Cerebellar cortex (tissue), 1 donor: ENCODE measurements at places on chromosomes 6 and 20.

DNA sequence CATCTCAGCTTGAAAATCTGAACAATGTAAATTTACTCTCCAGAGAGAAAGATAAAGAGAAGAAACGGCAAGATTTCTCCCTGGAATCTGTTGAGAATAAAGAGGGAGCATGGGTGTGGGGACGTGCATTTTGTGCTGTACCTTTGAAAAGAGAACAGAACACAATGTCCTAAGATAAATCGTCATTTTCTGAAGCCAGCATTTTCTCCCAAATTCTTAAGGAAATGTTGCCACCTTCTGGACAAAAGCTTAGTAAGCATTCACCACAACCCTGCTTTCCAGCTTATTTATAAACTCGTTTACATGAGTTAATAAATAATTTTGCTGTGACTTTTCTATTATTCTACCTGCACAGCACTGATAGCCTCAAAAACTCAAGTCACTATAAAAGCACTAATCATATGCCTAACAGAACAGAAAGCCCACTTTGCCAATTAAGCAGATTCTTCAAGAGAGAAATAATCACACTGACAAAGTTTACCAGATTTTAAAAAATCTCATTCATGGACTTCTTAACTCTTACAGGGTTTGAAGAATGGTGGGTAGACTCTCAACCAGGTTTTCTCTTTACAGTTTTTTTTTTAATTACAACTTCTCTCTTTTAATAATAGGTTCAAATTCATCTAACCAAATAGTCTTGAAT is 155.8 kb downstream of the MBOAT1 start:
- DNase-seq = peak; percentile 55

DNA sequence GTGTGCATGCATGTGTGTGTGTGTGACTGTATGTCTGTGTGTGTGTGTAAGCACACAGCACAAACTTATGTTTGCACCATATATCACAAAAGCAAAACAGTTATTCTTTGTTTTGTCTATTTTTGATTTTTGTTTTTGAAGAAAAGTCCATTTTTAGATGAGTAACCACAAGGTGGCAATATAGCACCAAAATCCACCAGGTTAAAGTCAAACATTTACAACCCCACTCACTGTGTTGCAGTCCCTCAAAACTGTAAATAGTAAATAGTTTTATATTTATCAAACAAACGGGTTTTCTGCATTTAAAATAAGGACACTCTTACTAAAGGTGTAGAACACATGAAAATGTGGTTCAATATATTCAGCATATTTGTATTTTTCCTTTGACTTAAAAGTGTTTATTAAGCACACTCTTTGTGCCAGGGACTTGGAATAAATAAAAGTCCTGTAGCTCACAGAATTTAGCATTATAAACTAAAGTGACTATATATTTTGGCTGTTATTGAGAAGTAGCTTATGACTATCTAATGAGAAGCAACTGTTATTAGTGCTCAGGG is 118.5 kb downstream of the GFRAL start:
- DNase-seq = peak; percentile 37

- DNase-seq = no peak
Observed at GRCh38 chr20:37194621-37195417, 15.5 kb upstream of the MROH8 start.

GRCh38 chr20:63517376-63518309 is 2.9 kb upstream of the PPDPF start:
- DNase-seq = no peak

DNA sequence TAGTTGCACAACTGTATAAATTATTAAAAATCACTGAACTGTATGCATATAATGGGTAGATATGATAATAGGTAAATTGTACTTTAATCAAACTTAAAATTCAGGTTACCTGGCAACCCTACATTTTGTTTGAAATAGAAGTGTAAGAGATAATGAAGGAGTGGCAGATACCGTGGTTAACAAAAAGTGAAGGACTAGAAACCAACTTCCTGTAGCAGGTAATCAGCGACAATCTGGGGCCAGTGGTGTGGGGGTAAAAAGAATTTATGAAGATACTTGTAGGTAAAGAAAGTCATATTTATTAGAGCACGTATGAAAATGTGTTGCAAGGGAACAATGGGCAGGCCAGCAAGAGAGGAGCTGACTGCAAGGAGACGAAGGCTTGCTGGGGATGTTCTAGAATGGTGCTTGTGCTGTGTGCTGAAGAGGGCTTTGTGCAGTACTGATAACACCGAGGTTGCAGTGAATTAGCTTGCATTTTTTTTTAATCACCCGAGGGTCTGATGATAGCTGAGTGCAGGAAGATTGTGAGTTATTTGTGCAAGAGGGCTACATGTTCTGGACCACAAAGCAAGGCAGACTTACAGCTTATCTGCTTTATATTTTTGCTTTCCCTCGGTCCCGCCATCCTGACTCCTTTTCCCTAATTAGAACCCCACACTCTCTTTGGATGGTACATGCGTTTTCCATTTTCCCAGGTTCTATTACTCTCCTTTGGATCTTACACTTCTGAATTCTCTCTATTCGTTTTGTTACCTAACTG is 4.6 kb upstream of the ENPP1 start:
- DNase-seq = no peak

DNA sequence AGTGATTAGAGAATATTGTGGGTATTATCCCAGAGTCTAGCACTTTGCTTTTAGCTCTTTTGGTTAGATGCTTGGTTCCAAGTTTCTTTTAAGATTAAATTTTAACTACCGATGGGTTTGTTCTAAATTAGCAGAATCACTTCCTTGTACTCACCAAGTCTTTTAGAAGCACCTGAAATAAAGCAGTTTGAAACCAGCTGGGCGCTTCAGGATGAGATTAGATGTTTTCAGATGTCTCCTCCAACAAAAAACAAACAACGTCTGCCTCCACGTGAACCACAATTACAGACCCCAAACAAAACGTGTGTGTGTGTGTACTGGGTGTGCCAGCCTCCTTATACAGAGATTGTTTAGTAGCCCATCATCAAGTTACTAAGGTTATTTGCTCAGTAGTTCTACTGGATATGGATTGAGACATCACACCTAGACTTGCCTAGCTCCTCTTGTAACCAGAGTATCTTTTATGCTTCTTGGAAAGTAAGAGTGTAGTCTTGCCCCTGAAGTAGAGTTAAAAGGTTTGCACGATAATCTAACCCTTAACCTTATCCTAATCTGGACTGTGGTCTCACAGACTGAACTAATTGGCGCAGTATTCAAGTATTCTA is 2.3 kb downstream of the DSTN start:
- no peak for DNase-seq

DNA sequence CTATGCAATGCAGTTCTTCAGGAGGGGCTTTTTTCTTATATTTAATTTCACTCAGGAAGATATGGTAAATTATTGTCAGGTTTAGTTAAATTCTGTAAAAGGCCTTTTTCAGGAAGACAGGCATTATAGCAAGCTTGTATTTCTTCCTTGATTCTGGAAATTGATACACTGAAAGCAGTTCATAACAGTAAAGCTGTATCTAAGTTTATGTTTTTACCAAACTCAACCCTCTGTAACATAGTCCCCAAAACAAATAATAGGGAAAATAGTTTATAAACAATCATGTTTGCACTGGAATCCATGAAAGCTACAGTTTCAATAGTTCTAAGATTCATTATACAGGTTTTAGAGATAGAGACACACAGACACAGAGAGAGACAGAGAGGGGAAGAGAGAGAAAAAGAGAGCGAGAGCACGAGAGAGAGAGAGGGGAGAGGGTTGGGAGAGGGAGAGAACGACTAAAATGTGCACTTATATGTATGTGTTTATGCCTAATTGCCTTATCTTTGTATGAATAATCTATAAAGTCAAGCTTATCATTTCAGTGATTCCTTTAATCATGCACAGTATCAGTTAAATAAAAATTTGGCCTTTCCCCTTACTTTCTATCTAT is 454.4 kb downstream of the RFPL4B start:
- no peak for DNase-seq

DNA sequence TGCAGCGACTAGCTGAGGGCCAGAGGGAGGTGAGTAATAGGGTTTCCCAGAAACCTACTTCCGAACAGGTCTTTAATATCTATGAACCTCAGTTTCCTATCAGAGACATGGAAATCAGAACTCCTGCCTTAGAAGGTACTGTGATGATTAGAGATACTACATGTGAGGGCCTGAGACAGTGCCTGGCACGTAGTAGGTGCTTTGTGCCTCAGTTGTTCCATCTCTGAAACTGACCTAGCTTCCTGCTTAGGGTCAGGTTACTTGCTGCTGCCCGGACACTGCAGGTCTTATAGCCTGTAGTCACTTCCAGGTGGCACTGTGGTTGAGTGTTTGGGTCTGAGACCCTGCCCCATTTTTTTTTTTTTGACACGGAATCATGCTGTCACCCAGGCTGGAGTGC is 20.9 kb downstream of the RAB44 start:
- no peak for DNase-seq

DNA sequence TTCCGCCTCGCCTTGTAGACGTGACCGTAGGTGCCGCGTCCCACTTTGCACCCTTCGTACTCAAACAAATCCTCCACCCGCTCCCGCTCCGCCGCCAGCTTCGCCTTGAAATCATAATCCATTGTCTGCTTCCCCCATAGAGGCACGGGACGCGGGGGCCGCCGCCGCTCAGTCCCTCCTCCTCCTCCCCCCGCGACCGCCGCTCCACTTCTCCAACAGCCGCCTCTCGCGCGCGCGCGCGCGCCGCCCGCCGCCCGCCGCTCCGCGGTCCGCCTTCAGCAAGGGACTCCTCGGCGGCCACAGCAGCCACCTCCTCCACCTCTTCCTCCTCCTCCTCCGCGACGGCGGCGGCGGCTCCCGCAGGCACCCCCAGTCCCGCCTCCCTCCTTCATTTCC is 256 bp downstream of the CDK19 start:
- DNase-seq = no peak

DNA sequence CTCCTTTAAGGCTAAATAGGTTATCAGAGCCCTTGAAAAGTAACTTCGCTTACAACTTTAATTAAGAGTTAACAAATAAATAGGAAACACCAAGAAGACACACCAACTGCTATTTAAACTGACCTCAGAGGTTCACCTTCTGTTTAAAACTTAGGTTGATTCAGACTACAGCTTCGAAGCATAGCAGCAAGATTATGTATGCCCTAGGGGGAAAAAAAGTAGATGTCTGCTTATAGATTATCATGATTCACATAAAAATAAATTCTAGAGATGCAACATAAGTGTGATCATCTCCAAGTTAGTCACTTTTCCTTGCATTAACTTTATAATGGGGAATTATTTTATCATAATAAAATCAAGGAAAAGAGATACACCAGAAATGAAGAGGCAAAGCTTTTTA is 8.9 kb downstream of the PNISR start:
- no peak for DNase-seq

DNA sequence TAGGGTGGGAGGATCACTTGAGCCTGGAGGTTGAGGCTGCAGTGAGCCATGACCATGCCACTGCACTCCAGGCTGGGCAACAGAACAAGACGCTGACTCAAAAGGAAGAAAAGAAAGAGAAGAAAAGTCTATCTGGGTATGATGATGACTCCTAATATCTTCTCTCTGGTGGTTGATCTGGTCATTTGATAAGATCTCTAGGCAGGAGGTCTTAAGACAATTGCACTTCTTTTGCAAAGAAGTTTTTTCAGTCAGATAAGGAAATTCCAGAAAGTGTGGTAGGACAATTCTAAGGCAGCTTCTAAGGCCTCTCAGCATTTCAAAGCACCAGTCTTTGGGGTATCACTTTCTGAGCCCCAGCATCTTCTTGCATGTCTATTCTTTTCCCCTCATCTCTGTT is 7.7 kb upstream of the AIF1 start:
- DNase-seq = no peak

DNA sequence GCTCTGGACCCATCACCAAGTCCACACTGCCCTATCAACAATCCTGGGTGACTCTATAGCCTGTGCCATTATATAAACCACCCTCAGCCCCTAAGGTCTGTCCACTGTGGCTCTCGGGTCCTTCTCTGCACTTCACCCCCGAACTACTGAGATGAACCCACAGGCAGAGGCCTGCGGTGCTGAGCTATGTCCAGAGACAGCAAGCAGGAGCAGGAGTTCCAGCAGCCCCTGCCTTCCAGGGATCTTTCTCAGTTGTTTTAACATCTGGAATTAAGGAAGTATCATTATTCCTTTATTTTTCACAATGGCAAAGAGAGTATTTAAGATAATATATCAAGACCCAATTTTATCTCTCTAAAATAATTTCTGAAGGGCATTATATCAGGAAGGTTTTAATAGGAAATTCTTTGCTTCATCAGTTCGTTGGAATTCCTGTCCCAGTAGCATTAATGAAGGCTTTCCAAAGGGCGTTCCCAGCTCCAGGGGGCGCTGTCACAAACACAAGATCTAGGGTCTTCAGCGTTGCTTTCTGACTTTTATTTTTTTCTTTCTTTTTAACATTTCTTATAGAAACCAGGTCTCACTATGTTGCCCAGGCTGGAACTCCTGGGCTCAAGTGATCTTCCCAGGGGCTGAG is 27.3 kb downstream of the RRBP1 start:
- DNase-seq = peak; percentile 33

GRCh38 chr6:44681761-44682160 is 294.3 kb downstream of the CDC5L start:
- no peak for DNase-seq

GRCh38 chr6:138107752-138108592 is 753 bp upstream of the PERP start:
- peak; percentile 69 for DNase-seq

DNA sequence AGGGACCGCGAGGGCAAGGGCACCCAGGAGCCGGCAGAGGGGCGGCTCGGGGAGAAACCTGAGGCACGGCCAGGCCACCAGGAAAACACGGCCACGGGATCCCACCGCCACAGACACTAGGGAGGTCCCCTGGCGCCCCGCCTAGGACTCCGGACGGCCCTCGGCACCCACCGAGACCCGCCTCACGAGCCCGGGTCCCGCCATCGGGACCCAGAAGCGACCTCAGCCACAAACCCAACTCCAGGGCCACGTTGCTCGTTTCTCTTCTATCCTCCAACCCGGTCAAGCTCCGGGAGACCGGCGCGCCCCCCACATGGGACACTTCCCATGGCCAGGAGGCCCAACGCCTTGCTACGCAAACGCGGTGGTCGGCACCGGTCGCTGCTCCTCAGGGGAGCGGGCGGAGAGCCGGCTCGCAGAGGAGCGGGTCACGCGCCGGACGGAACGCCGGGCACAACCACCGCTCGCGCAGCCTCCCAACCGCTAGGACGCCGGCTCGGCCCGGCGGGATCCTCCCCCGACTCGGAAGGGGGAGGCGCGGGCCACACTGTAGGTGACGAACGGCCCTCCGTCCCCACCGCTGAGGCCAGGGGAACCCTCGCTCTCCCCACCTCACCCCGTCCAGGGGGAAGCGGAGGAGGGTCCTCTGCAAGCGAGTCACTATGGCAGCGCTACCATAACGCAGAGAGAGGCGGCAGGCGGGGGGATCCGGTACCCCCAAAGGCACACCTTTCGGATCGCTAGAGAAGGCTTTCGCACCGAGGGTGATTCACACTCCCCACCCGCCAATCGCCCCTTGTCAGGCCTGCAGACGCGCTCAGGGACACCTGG is 1514.1 kb upstream of the DEFB115 start:
- DNase-seq = no peak

GRCh38 chr20:5835321-5835821 is 85.2 kb downstream of the SHLD1 start:
- DNase-seq = peak; percentile 87

- DNase-seq = no peak
Observed at GRCh38 chr6:131821010-131821807, 13.4 kb downstream of the ENPP1 start.
